ENCODE measurements at places on chromosomes 2 and 18.

GRCh38 chr2:168571061-168571460, 115.0 kb downstream of the CERS6 start:
- no peak for DNase-seq

GRCh38 chr2:241157841-241158545, 7.7 kb downstream of the PPP1R7 start:
- DNase-seq: no peak

- no peak for DNase-seq
Observed at GRCh38 chr2:101873543-101873942, 118.2 kb upstream of the IL1R2 start.

GRCh38 chr2:170905864-170906263, 23.2 kb upstream of the GORASP2 start:
- no peak for DNase-seq

GRCh38 chr18:59249199-59249774, 24.0 kb downstream of the RAX start:
- DNase-seq: no peak

DNA sequence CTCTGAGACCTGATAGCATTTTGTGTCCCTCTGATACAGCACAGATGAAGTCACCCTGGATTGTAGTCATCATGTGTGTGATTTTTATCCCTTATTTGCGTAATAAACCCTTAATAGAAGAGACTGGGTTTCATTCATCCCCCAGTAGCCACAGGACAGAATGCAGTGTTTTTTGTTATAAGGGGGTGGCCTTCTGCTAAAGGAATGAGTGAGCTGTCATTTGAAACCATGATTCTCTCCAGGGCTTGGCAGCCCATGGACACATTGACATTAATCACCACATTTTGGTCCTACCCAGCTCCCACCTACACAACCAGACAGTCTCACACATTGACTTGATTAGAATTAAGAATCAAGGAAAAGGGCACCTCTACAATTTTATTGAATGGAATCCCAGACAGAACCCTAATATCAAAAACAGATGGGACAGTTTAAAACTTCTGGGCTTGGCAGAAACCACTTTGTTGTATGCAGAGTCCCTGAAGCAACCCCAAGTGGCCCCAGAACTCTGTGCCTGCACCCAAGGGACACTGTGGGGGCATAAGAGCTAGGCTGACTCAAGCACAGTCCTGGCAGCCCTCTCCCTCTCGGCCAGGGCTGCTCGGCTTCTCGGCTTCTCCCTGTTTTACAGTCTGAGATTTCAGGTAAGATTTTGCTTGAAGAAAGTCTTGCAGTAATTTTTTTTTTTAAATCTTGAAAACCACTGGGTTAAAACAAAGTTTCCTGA, 254.0 kb upstream of the SLC14A2 start:
- DNase-seq: no peak

- no peak for DNase-seq
Observed at GRCh38 chr2:216341121-216341520, 31.2 kb downstream of the MARCHF4 start.

- no peak for DNase-seq
Observed at GRCh38 chr2:128621074-128621473, 302.4 kb upstream of the HS6ST1 start.

GRCh38 chr2:105590780-105591660, 153.7 kb upstream of the NCK2 start:
- no peak for DNase-seq
